ENCODE measurements at places on chromosomes 13 and 19.
A peak's percentile ranks its signal among the peaks of the same experiment; 100 is the strongest.

GRCh38 chr13:90640976-90641375 lies 706.5 kb upstream of the MIR17HG start:
- DNase-seq: no peak

DNA sequence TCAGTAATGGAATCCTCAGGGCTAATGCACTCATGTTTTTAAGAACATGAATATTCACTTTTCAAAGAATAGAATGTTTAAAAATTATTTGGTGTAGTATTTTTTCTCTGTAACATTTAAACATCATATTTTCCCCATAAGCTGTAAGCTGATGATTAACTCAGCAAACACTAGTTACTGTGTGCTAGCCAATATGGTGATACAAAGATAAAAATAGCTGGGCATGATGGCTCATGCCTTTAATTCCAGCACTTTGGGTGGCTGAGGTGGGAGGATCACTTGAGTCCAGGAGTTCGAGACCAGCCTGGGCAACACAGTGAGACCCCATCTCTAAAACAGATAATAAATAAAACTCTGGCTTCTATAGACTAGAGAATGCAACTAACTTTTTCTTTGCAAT lies 13.2 kb downstream of the RNF17 start:
- DNase-seq: no peak

DNA sequence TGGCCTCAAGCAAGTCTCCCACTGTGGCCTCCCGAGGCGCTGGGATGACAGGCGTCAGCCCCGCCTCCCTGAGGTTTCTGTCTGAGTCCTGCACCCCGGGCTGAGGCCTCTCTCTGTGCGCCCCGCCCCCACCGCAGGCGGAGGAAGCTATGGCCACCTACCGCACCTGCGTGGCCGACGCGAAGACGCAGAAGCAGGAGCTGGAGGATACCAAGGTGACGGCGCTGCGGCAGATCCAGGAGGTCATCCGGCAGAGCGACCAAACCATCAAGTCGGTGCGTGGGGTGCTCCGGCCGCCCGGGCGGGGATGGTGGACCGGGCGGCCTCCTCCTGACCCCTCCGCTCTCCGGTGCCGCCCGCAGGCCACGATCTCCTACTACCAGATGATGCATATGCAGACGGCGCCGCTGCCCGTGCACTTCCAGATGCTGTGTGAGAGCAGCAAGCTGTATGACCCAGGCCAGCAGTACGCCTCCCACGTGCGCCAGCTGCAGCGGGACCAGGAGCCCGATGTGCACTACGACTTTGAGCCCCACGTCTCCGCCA lies 12.7 kb downstream of the ARHGAP45 start:
- no peak for DNase-seq

DNA sequence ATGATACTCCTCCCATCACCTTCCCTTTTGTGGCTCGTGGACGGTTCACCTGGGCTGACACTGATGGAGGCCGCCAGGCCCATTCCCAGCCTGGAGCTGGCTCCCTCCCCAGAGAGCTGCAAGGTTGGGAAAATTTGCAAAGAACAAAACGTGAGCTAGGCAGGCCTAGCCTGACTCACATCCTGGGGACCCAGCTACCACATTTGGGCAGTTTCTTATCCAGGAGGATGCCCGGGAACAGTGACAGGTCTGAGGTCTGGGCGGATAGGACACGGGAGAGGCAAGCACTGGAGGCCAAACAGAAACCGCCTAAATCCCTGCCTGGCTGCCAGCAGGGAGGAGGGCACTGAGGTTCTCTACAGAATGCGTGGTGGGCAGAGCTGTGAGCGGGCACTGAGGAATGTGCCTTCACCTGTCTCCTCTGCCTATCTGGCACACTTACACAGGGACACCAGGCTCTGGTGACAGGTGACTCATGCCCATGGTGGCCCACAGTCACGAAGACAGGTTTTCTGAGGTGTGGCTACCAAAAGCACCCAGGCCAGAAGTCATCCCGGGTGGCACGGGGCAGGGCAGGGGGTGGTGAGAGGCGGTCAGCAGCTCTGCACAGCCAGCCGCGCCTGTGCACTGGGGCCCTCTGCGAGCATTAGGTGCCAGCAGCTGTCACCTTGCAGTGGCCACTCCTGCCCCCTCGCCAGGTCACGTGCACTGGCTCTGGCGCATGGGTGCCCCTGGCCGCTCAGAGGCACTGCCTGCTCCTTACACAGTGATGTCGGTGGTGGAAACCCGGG lies 23.2 kb downstream of the SH3GL1 start:
- no peak for DNase-seq

GRCh38 chr13:28336193-28336657 lies 158.7 kb downstream of the FLT1 start:
- DNase-seq: no peak

DNA sequence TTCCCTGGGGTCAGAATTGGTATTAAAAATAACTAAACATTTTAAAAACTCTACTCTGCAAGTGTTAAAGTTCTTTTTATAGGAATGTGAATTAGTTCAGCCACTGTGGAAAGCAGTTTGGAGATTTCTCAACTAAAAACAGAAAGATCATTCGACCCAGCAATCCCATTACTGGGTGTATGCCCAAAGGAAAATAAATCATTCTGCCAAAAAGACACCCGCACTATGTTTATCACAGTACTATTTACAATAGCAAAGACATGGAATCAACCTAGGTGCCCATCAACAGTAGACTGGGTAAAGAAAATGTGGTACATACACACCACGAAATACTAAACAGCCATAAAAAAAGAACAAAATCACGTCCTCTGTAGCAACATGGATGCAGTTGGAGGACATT lies 657 bp upstream of the THSD1 start:
- DNase-seq: no peak

DNA sequence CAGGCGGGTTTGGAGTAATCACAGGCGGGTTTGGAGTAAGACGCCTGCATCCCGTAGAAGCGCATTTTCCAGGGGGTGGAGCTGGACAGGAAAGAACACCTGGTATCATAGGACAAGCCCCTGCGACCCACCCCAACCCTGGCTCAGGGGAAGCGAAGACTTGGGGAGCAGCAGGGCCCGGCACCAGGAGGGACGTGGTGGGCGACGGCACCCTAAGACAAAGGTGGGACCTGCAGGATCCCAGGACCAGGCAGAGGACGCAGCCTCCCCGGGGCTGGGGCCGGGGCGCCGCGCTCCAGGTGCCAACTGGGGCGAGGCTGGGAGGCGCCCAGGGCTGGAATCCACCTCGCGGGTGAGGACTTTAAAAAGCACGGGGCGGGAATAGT lies 520 bp downstream of the ZNF600 start:
- no peak for DNase-seq

GRCh38 chr13:50243931-50244330 lies 228.7 kb downstream of the KCNRG start:
- no peak for DNase-seq

- no peak for DNase-seq
Measured at GRCh38 chr19:14554382-14554812, 17.5 kb downstream of the NDUFB7 start.

GRCh38 chr19:11694533-11695439 lies 44.0 kb downstream of the ZNF823 start:
- DNase-seq: peak; percentile 85

- no peak for DNase-seq
Measured at GRCh38 chr13:72932250-72932649, 126.6 kb upstream of the KLF5 start.

DNA sequence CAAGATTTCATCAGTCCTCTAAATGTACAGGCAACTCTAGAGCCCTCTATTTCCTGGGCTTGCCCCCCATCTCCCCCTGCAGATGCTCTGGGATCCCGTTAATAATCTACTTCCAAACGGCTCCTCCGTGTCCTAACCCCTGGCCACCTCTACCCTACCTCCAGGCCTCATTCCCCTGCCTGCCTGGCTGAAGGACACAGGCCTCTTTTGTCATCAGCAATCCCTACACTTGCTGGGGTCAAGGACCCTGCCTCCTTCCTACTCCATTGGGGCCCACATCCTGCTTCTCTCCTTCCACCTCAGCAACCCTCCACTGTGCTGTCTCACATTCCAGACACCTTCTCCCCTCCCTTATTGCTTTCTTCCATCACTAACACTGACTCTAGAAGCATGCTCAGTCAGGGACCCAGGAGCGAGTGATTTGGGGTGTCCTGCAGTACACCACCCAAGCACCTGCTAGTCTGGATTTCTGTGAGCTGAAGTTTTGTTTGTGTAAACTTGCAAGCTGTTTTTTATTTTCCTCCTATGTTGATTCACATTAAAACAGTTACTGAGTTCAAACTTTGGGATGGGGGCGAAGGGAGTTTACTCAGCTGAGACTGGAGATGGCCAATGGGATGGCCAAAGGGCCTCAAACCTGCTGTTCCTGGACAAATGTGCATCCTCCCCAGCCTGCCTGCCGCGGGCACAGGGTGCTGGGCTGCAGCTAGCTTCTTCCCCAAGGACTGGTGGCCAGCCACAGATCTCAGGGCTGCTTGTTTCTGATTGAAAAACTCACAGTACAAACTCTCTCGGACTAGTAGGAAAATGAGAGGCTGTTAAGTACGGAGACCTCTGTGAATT lies 314.7 kb downstream of the FOXO1 start:
- no peak for DNase-seq

GRCh38 chr19:37953918-37954303 lies 46.9 kb downstream of the SIPA1L3 start:
- no peak for DNase-seq

- DNase-seq: no peak
Measured at GRCh38 chr19:38815059-38816001, 2.6 kb upstream of the LGALS4 start.

GRCh38 chr19:13762635-13763235 lies 1.6 kb upstream of the MRI1 start:
- no peak for DNase-seq

- no peak for DNase-seq
Measured at GRCh38 chr13:114299604-114300305, 14.5 kb upstream of the CHAMP1 start.

GRCh38 chr19:37932985-37933936 lies 26.3 kb downstream of the SIPA1L3 start:
- no peak for DNase-seq

- DNase-seq: no peak
Measured at GRCh38 chr13:89695343-89696257, 1651.9 kb upstream of the MIR17HG start.

- DNase-seq: no peak
Measured at GRCh38 chr19:5718037-5718578, 1.8 kb downstream of the LONP1 start.

DNA sequence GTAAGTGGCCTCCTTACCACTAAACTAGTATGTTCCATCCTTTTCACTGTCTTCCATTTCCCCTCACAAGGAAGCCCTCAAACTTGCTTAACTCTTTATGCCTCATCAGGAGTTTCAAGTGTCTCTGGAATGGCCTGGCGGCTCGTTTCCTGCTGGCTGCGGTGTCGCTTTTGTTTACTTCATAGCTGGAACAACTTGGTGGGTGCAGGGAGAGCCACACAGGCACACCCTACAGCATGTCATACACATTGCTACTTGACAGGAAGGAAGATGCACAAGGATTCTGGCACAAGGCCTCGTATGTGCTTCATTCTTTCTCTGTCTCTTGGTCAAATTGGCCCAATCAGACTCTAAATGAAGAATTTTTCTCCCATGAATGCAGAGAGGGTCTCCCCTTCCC lies 488.3 kb downstream of the FOXO1 start:
- no peak for DNase-seq

- DNase-seq: no peak
Measured at GRCh38 chr13:74794147-74794546, 659.9 kb upstream of the KLF12 start.

DNA sequence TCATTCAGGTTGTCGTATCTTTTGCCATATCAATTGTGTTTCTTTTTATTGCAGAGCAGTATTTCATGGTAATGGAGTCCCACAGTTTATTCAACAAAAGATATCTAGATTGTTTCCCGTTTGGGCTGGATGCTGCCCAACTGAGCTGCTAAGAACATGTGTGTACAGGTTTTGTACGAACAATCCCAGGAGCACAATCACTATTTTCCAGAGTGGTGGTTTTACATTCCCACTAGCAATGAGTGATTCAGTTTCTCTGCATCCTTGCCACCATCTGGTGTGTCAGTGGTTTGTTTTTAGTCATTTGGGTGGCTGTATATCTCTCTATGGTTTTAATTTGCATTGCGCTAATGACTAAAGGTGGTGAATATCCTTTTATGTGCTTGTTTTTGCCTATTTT lies 52.7 kb upstream of the ZDHHC20 start:
- DNase-seq: no peak

DNA sequence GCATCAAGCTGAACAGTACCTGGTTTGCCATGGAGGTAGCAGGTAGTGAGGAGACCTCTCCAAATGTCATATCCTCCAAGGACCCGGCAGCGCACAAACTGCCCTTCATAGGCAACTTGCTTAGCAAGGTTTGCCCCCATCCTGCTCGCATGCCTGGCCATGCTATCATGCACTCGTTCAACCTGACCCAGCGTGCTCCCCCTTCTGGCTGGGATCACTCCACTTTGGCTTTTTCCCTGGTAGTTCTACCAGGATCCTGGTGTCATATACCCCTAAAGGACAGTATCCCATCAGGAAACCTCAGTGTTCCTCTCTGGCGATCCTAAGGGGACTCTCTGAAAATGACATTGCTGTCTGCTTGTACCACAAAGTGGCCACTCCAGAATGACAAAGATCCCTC lies 38.6 kb upstream of the ZNF30 start:
- DNase-seq: no peak

DNA sequence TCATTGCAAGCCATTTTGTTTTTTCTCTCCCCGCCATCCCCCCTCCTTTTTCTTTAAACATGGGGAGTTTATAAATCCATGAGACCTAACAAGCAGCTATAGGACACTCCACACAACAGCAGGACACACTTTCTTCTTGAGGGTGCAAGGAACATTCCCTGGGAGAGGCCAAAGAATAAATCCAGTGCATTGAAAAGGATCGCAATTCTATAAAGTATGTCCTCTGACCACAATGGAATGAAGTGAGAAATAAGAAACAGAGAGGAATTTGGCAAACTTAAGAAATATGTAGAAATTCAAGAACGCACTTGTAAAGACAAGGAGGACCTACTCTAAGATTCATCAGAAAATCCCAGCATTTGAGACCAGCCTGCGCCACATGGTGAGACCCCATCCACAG lies 11.9 kb downstream of the KLF2 start:
- no peak for DNase-seq

GRCh38 chr13:112696869-112697465 lies 7.1 kb downstream of the ATP11A start:
- no peak for DNase-seq

DNA sequence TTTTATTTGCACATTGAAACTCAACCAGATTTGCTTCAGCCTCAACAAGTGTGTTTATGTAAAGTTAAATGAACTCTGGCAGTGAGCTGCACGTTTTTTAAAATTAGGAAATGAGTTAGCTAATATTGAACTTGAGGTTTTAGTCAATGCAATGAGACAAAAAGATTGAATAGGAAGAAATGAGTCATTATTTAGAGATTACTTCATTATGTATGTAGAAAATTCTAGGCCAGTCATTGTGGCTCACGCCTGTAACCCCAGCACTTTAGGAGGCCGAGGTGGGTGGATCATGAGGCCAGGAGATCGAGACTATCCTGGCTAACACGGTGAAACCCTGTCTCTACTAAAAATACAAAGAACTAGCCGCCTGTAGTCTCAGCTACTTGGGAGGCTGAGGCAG lies 22.8 kb upstream of the CD70 start:
- no peak for DNase-seq

- DNase-seq: no peak
Measured at GRCh38 chr19:57850553-57851017, 926 bp downstream of the ZNF587 start.

- DNase-seq: no peak
Measured at GRCh38 chr19:54297759-54298305, 15.1 kb downstream of the LILRA5 start.

Data from NCI-H1417 treated with DMSO at 0.1 percent for 48 hours (cell line).